Gastrocnemius medialis (tissue), 4 donors: ENCODE measurements at places on chromosomes 3 and 15. TPM values are rescaled to one million over a fixed set of nuclear protein-coding genes. Genes with fewer than 3 reads are reported as not detected.

- no peak overlapping the region for H3K4me3 ChIP-seq
- no peaks in the 10 kb centered on the region for H3K27me3 ChIP-seq
- H3K4me1 ChIP-seq: peaks cover 59% of the 10 kb centered on the region
- H3K27ac ChIP-seq: peak overlapping the region; percentile 71
Observed at GRCh38 chr3:172210355-172210754, 171.0 kb downstream of the FNDC3B start.

DNA sequence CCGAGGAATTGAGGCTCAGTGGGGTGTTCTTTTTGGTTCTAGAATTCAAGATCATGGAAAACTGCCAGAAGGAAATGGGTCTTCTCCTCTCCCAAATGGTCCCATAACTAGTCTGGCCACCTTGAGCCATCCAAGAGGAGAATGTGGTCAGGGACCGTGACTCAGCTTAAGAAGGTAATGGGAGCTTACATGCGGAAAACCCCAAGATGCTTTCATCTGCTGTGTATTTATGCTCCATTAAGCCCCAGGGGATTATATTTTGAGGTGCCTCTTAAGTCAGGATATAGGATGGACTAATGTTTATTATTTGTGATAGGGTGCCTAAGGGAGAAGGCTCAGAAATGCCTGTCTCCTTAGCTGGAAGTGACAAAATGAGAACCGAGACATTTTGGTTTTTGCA is 39.2 kb upstream of the DLG1 start:
- H3K27ac ChIP-seq: no peak overlapping the region
- H3K4me3 ChIP-seq: no peak overlapping the region
- H3K27me3 ChIP-seq: no peaks in the 10 kb centered on the region
- DNase-seq: no peak
- H3K4me1 ChIP-seq: peaks cover 10% of the 10 kb centered on the region
- no peaks in the 10 kb centered on the region for H3K36me3 ChIP-seq

DNA sequence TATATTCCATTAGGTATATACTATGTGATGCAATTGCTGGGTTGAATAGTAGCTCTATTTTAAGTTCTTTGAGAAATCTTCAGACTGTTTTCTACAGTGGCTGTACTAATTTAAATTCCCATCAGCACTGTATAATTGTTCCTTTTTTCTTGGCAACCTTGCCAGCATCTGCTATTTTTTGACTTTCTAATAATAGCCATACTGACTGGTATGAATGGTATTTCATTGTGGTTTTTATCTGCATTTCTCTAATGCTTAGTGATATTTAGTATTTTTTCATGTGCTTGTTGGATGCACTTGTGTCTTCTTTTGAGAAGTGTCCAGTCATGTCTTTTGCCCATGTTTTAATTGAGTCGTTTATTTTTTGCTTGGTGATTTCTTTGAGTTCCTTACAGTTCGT is 145.1 kb upstream of the PLSCR5 start:
- no peak overlapping the region for H3K4me3 ChIP-seq
- H3K27me3 ChIP-seq: no peaks in the 10 kb centered on the region
- H3K36me3 ChIP-seq: no peaks in the 10 kb centered on the region
- H3K4me1 ChIP-seq: no peaks in the 10 kb centered on the region
- H3K27ac ChIP-seq: no peak overlapping the region
- no peak for DNase-seq

DNA sequence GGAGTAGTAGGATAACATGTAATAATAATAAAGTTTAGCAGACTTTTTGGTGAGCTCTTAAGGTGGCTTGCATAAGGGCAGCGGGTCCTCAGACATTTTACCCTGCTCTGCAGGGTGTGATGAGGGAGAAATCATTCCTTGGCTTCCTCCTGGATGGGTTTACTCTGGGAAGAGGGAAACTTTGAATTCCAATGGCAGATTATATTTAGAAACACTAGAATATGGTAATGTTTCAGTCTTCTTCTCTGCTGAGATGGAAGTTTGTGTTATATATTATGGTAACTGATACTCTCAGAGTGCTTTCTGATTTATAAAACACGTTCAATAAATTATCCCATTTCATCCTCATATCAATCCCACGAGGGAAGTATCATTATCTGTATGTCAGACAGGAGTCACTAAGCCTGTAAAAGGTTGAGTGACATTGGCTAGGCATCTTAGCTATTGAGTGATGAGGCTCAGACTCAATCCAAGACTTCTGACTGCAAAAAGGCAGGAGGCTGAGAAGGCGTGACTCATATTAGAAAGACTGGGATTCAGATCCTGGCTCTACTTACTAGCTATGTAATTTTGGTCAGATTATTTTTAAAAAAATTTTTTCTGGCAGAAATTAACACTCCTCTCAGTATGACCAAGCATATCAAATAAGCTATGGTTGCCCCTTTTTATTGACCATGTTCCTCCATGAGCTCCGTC is 19.3 kb downstream of the PDIA5 start:
- H3K4me1 ChIP-seq: peaks cover 33% of the 10 kb centered on the region
- no peak for DNase-seq
- H3K27me3 ChIP-seq: no peaks in the 10 kb centered on the region
- no peak overlapping the region for H3K4me3 ChIP-seq

DNA sequence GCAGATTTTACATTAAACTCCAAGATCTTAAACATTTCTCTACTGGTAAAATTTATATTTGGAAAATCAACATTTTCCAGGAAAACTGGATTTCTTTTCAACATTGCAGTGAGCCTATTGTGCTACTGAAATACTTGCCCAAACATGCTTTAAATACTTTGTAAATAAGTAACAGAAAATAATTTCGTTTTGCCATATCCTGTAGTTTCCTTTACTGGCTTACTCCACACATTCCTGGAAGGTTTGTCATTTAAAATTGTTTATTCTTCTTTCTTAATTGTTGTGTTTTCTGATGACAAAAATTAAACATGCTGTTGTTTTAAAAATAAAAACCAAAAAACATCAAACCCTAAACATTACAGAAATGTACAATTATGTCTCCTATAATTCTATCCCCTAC is 22.0 kb downstream of the ACAD11 start:
- no peaks in the 10 kb centered on the region for H3K36me3 ChIP-seq
- DNase-seq: no peak
- no peaks in the 10 kb centered on the region for H3K27me3 ChIP-seq
- no peak overlapping the region for H3K27ac ChIP-seq
- peaks cover 5% of the 10 kb centered on the region for H3K4me1 ChIP-seq

GRCh38 chr3:143302638-143303171 is 183.1 kb downstream of the CHST2 start:
- H3K4me1 ChIP-seq: peaks cover 4% of the 10 kb centered on the region
- peak overlapping the region; percentile 43 for H3K27ac ChIP-seq
- H3K36me3 ChIP-seq: no peaks in the 10 kb centered on the region

DNA sequence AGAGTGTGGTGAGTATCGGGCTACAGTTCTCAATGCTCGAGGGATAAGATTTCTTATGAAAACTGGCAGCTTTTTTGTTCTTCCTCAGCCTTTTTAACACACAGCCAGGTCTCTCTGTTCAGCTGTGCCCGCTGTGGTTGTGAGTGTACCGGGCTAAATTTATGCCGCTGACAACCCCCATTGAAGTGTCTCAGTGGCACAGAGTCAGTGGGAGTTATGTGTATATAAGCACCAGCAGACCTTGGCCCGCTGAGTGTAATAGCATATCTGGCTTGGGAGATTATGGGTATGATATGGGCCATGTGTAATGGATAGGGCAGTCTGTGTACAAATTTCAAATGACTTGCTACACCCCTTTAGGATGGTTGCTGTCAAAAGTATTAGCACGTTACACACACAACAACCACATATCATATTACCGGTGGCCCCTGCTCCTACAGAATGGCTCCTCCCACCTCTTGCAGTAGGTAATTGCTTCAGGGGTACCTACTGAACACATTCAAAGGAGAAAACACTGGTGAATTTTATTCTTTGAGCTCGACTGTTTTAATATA is 26.9 kb upstream of the NR2F2 start:
- DNase-seq: no peak
- no peaks in the 10 kb centered on the region for H3K36me3 ChIP-seq
- no peaks in the 10 kb centered on the region for H3K27me3 ChIP-seq
- H3K4me3 ChIP-seq: no peak overlapping the region
- H3K27ac ChIP-seq: no peak overlapping the region

- H3K27me3 ChIP-seq: no peaks in the 10 kb centered on the region
- H3K4me3 ChIP-seq: peak overlapping the region; percentile 20
- H3K36me3 ChIP-seq: no peaks in the 10 kb centered on the region
- peaks cover 56% of the 10 kb centered on the region for H3K4me1 ChIP-seq
Observed at GRCh38 chr3:171282041-171282440, 178.2 kb downstream of the TNIK start.

Gene HESX1
- not detected for total RNA-seq
